ENCODE measurements at places on chromosomes 4 and X.

- DNase-seq: no peak
Measured at GRCh38 chrX:66625525-66625924, 13.4 kb downstream of the EDA2R start.

- DNase-seq: no peak
Measured at GRCh38 chr4:78565971-78566372, 14.4 kb downstream of the ANXA3 start.

DNA sequence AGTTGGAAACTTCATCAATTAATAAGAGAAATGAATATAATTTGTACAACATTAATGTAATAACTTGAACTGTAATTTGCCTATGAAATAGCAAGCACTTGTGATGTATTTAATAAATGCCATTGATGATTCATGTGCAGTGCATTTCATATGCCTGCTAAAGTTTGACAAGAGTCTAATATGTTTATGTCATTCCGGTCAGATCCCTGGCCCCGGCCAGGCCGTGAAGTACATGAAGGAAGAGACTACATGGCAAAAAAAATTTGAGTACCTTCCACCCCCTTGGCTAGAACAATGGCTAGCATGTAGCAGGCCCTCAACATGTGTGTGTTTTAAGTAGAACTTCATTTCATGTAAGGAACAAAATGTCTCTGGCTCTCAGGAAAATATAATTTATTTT, 161.3 kb downstream of the ATP10D start:
- no peak for DNase-seq

DNA sequence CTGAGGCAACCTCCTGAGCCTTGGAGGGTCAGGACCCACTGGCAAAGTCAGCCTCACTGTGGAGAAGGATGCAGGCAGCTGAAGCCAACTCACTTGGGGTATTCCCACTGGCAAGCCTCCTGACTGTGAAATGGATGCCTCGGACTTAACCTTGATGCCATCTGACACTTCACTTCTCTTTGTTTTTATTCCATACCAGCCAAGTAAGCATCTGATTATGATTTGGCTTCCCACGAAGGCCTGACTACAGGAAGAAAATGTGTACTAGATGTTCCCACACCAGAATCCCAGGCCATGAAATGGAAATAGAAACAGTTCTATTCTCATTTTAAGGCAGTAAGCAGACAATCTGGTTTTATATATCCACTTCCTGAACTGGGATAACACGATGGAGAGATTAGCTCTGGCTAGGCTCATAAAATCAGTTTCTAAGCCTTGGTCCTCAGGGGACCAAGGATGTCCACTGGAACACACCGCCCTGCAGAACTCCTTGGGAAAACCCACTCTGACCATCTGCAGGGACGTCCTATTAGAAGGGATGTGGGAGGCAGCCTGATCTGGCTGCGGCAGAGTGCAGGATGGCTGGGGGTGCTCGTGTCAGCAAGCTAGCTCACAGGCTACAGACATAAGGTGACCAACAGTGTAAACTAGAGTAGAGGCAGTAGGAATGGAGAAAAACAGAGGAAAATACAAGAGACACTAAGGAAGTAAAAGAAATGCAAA, 89.3 kb downstream of the TSPAN5 start:
- no peak for DNase-seq

GRCh38 chrX:146238173-146238572, 420.5 kb downstream of the SLITRK2 start:
- DNase-seq: no peak

DNA sequence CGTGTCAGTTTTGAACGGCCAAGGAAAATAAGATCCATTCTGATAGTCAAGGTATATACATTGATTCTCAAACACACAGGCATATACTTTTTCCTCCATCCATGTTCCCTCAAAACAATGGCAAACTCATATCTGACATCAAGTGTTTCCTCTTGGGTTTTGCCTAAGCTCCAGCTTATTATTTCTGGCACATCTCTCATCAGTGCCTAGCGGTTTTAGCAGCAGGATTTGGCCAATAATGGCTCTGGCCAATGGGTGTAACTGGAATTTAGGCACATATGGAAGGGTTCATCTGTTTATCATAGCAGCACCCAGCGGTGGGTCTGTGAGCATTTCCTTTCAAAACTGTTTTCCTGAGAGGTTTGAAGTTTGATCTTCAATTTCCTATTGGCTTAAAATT, 161.6 kb upstream of the TLL1 start:
- DNase-seq: no peak
